Activated CD4-positive, alpha-beta T cell treated with anti-CD3 and anti-CD28 coated beads for 48 hours (primary cell): ENCODE measurements at places on chromosomes 6 and 20.

DNA sequence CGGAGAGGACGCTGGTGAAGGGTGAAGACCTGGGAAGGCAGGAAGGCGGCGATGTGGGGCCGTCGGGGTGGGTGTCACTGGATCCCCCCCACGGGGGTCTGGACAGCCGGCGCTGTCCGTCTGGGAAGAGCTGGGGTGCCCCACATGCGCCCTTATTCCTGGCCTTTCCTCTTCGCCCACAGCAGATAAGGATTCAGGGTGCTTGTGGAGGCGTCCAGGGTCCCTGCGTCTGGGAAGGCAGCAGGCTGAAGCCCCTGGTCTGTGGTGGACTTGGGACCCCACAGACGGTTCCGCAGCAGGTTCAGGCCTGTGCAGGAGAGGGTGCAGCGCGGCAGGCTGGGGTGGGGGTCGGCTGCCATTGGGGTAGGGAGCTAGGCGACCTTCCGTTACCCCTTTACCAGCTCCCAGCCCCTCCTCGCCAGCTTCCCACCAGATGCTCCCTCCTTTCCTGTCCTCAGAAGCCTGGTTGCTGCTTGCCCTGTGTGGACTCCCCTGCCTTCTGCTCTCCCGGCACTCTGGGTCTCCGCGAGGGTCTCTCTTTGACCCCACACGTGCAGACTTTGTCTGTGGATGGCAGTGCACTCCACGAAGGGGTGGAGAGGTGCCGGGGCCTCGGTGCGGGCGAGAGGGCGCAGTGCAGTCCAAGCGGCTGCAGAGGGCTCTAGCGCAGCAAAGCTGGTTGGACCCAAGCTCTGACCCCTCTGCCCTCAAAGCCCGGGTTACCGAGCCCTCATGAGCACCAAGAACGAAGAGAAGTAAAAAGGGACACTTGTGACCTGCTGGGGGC, 2.1 kb upstream of the GATA5 start:
- DNase-seq, result no peak

- peak; percentile 31 for DNase-seq
Observed at GRCh38 chr6:158031381-158032353, 50.0 kb downstream of the SYNJ2 start.

DNA sequence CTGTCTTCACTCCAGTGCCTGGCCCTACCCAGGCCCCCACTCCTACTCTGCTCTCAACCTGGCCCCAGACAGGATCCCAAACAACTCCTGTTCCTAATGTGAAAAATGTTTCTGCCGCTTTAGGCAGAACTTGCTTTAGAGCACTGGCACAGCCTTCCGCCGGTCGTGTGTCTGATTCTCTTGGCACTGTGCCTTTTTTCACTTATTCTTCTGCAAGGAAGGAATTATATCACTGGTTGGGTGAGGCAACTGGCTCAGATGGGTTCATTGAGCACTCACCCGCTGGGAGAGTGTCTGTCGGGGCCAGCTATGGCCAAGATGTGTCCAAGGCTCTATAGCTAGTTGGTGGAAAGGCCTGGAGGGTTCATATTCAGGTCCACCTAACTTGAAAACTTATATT, 33.6 kb upstream of the HLA-A start:
- DNase-seq, result no peak

DNA sequence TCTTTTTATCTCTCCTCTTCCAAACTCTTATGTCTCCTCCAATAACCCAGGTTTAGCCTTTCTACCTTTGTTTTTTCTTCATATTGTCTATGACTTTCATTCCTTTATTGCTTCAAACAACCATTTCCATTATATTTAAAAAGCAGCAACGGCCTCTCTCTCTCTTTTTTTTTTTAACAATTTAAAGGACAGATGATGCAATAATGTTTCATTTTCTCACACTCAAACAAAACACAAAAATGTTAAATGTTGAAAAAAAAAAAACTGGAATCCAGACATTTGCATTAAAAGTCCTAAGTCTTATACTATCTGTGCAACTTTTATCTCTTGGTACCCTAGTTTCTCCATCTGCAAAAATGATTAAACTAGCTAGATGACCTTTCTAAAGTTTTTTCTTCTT, 105.8 kb downstream of the LMBRD1 start:
- DNase-seq, result no peak

GRCh38 chr6:7468382-7469081, 72.9 kb upstream of the DSP start:
- peak; percentile 20 for DNase-seq

DNA sequence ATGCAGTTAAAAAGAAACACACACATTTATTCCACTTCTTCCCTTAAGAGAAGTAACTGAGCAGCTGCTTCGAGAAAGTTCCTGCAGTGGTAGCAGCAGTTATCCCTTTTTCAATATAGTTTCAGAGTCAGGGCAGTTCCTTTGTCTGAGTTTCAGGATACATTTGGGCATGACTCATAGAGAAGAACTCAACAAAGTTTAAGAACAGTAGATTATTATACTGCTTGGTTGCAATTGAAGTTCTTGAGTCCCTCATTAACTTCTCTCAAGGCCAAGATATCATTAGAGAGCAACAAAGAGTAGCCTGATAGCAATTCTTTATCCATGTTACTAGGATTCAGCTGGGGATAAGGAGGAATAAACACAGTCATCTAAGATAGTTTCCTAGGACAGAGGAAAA, 54.4 kb downstream of the TPD52L1 start:
- no peak for DNase-seq
